ENCODE measurements at places on chromosomes 6 and 20. TPM values are rescaled to one million over a fixed set of nuclear protein-coding genes. Genes with fewer than 3 reads are reported as not detected.
A peak's percentile ranks its signal among the peaks of the same experiment; 100 is the strongest.

The BPIFB4 gene
- not detected for total RNA-seq

DNA sequence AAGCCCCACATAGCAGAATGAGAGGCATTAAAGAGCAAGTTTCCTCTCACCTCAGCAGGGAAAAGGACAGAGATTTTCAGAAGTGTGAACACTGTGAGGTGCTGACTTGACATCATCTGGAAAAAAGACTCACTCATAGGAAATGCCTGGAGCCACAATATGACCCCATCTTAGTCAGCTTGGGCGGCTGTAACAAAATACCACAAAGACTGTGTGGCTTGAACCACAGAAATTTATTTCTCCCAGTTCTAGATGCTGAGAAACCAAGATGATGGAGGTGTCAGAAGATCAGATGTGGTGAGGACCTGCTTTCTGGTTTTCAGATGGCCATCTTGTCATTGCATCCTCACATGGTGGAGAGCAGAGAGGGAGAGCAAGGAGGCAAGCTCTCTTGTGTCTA lies 253.1 kb downstream of the ADGB start:
- DNase-seq: no peak

DNA sequence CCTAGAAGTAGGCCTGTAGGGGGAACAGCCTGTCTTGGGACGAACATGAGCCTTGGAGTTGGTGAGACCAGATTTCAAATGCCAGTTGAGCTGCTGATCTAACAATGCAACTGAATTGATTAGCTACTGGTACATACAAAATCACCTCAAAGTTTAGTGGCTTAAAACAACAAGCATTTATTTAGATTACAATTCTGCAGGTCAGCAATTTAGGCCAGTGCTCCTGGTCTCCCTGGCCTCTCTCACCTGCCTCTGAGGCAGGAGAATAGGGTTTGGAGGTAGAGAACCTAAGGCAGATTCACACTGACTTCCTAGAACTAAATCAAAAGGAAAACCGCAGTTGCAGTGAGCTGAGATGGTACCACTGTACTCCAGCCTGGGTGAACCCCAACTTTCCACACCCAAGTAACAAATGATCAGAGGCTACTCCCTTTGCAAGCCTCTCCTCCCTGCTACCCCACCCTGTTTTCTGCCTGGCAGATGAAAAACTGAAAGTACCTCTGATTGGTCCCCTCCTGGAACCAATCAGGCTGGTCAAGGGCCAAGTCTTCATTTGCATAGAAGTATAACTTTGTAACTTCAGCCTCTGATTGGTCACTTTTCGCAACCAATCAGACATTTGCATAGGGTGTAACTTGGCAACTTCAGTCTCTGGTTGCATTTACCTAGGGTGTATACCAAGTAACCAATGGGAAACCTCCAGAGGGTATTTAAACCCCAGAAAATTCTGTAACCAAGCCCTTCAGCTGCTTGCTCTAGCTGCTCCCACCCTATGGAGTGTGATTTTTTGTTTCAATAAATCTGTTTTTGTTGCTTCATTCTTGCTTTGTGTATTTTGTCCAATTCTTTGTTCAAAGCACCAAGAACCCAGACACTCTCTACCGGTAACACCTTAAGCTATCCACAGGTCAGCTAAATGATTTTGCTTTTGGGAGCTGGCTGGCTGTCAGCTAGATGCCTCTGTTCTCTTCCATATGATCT lies 8.1 kb upstream of the UBR2 start:
- no peak for DNase-seq

- DNase-seq: no peak
These were observed 49.3 kb upstream of the KIF13A start for GRCh38 chr6:18036781-18037180.

DNA sequence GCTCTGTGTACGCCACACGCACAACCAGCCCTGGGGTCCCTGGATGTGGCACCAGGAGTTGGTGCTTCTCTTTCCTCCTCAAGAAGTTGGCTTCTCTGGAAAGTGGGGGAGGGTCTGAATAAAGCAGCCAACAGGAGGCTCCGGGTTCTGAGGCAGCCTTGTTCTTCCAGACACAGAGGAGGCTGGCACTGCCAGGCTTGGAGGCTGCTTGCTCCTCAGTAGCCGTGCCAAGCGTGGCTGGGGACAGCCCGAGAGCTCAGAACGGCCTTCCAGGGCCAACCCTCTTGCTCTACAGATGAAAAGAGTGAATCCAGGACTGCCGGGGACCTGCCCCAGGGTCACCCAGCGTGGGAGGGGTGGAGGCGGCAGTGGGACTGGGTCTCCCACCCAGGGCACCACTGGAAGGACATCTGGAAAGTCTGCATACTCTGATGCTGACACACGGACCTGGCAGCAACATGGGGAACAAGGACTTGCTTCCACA lies 70.4 kb downstream of the SLC22A23 start:
- DNase-seq: no peak

- DNase-seq: no peak
These were observed 41.9 kb upstream of the ADGRF5 start for GRCh38 chr6:46963626-46964025.

GRCh38 chr6:36623547-36624459 lies 29.6 kb downstream of the SRSF3 start:
- peak; percentile 85 for DNase-seq

DNA sequence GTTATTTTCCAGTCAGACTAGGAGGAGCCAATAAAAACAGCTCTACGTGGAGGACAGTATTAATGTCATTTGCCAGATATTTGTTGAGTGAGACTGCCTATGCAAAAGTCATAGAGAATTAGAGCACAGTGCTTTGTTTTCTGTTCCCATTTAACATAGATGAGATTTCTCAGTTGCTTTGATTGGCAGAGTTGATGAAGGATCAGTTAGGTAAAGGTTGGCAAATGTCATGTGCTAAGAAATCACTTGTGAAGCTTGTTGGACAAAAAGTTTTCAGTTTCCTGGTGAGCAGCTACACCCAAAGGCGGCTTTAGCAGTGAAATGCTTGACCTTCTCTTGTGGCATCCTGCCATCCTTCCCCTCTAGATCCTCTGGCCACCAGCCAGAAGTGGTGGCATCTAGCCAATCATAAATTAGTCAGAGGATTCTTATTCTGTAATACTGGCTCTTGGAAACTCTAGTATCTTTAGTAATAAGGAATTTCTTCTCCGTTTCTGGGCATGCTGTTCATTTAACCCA lies 37.0 kb downstream of the BCKDHB start:
- DNase-seq: peak; percentile 49

GRCh38 chr6:149311293-149311692 lies 6.2 kb upstream of the TAB2 start:
- DNase-seq: no peak

Measured in lower lobe of right lung (tissue), 2 donors.